A673 (cell line): ENCODE measurements at places on chromosomes 2 and 18.

DNA sequence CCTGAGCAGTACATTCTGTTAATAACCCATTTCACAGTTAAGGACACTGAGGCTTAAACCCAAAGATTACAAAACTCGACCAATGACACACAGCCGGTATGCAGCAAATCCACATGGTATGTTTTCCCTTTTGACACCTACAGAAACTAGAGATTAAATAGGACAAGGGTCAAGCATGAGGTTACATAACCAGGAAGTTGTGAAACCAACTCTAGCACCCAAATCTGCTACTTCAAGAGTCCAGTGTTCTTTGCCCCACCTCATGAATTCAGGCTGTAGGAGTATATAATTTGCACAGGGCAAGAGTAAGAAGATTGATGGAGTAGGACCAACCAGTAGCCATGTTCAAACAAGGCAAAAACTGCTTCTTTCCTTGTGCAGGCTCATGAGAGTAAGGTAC lies 249.8 kb downstream of the BCL11A start:
- peaks cover 6% of the 10 kb centered on the region for H3K27me3 ChIP-seq
- no peaks in the 10 kb centered on the region for H3K4me1 ChIP-seq
- no peaks in the 10 kb centered on the region for H3K36me3 ChIP-seq
- no peak overlapping the region for H3K4me3 ChIP-seq
- DNase-seq, result no peak

DNA sequence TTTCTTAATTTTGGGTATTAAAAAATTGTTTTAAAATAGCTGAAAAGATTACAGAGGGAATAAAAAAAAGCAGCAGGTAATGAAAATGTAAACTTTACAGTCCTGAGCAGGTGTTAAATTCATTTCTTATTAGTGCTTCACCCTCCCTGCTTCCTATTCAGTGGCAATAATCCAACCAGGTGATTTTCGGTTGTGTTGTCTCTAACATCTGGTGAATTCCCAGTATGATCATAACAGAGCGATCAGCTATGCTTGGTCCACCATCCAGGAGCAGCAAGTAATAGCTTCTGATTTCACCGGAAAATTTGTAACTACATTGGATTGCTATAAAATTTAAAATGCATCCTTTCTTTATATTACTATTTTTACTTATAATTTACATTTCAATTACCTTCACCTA lies 673.1 kb downstream of the SOCS6 start:
- no peak for DNase-seq
- no peaks in the 10 kb centered on the region for H3K27me3 ChIP-seq
- no peak overlapping the region for H3K4me3 ChIP-seq
- no peaks in the 10 kb centered on the region for H3K36me3 ChIP-seq

DNA sequence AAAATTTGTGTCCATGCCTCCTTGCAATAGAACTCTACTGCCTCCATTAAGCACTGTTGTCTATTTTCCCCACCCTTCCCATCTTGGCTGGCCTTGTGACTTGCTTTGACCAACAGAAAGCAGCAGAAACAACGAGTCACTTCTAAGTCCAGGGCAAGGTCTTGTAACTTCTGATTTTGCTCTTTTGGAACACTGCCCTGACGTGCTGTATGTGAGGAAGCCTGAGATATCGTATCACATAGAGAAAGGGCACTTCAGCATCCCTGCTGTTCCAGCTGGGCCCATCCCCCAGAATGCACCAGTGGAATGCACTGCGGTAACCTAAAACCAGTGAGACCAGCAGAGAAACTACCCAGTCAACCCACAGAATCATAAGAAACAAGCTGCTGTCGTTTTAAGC lies 28.1 kb downstream of the NCKAP1 start:
- H3K4me3 ChIP-seq, result no peak overlapping the region
- peak overlapping the region; percentile 87 for H3K27ac ChIP-seq
- H3K36me3 ChIP-seq, result no peaks in the 10 kb centered on the region
- H3K4me1 ChIP-seq, result peaks cover 94% of the 10 kb centered on the region

DNA sequence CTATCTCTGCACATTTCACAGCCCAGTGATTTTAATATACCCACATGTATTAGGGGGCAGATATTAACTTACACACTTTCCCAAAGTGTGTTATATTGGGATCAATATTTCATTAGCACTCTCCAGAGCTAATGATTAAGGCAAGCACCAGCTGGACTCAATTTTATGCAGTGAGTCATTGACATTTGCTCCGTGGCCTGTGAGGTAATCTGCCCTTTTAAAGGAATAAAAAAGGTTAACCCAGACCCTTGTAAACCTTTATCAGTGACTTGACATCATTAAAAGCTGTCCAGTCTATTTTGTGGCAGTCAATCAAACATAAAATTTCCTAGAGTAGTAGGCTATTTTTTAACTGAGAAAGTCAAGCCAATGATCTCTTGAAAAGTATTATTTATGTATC lies 1870.4 kb upstream of the CELF4 start:
- no peak overlapping the region for H3K27ac ChIP-seq
- DNase-seq, result no peak
- no peaks in the 10 kb centered on the region for H3K27me3 ChIP-seq
- peaks cover 7% of the 10 kb centered on the region for H3K4me1 ChIP-seq
- no peak overlapping the region for H3K4me3 ChIP-seq
- no peaks in the 10 kb centered on the region for H3K36me3 ChIP-seq

DNA sequence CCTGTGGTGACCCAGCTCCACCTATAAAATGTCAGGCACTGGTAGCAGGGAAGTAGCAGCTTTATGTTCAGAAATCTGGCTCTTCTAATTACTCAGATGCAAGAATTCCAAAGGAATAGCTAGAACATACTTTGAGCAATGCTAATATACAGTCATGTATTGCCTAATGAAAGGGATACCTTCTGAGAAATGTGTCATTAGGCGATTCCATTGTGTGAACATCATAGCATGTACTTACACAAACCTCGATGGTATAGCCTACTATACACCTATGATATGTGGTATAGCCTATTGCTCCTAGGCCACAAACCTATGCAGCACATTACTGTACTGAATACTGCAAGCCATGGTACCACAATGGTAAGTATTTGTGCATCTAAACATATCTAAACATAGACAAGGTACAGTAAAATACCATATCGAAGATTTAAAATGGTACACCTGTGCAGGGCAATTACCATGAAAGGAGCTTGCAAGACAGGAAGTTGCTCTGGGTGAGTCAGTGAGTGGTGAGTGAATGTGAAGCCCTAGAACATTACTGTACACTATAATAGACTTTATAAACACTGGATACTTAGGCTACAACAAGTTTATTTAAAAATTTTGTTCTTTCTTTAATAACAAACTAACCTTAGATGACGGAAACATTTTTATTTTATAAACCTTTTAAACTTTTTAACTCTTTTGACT lies 50.3 kb upstream of the ETAA1 start:
- no peaks in the 10 kb centered on the region for H3K4me1 ChIP-seq
- H3K36me3 ChIP-seq, result no peaks in the 10 kb centered on the region
- H3K4me3 ChIP-seq, result no peak overlapping the region
- no peak overlapping the region for H3K27ac ChIP-seq

- no peak for DNase-seq
- H3K27me3 ChIP-seq, result no peaks in the 10 kb centered on the region
- no peaks in the 10 kb centered on the region for H3K36me3 ChIP-seq
- H3K4me1 ChIP-seq, result no peaks in the 10 kb centered on the region
- no peak overlapping the region for H3K4me3 ChIP-seq
- H3K27ac ChIP-seq, result no peak overlapping the region
Observed at GRCh38 chr2:231565887-231566594, 26.6 kb upstream of the TEX44 start.

- H3K27me3 ChIP-seq, result peaks cover 30% of the 10 kb centered on the region
- H3K4me1 ChIP-seq, result no peaks in the 10 kb centered on the region
Observed at GRCh38 chr2:99571021-99571420, 81.2 kb upstream of the REV1 start.

DNA sequence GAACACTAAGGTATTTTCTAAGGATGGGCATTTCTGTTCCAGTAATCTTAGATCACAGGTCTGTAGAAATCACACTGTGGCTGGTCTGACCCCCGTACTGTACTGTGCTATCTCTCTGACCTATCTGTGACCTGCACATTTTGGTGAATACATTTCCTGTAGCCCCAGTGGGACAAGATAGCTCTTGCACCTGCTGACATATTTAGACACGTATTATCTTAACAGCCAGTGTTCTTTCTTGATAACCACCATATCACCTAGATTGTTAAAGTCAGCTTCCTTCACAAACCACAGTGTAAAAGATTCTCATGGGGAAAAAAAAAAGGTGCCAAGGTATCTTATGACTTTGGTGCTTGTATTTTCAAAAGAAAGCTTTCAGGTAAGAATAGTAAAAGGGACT lies 39.8 kb upstream of the TMEM247 start:
- no peak overlapping the region for H3K27ac ChIP-seq
- H3K4me3 ChIP-seq, result no peak overlapping the region
- no peaks in the 10 kb centered on the region for H3K36me3 ChIP-seq
- no peak for DNase-seq

GRCh38 chr2:45964223-45964841 lies 312.9 kb downstream of the PRKCE start:
- H3K27ac ChIP-seq, result no peak overlapping the region
- no peaks in the 10 kb centered on the region for H3K36me3 ChIP-seq
- peak; percentile 87 for DNase-seq

GRCh38 chr2:241703032-241703604 lies 1.3 kb downstream of the ING5 start:
- H3K27ac ChIP-seq, result peak overlapping the region; percentile 72
- peaks cover 33% of the 10 kb centered on the region for H3K36me3 ChIP-seq
- H3K27me3 ChIP-seq, result no peaks in the 10 kb centered on the region
- H3K4me1 ChIP-seq, result peaks cover 9% of the 10 kb centered on the region
- H3K4me3 ChIP-seq, result peak overlapping the region; percentile 94
- peak; percentile 48 for DNase-seq

DNA sequence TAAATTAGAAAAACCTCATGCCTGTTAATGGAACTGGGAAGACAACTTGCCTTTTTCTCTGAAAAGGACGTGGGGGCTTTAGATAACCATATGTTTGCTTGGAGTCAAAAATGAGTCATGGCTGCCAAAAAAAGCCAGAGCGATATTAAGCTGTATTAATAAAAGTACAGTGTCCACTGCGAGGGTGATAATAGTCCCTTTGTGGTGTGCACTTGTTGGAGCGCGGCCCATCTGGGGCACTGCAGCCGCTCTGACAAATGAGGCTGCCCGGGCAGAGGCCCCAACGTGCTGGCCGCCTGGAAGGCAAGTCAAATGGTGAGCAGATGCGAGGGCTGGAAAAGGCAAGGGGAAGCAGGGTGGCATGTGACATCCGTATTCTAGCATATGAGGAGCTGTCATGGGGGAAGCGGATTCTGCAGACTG lies 103.3 kb upstream of the NCK2 start:
- H3K4me1 ChIP-seq, result no peaks in the 10 kb centered on the region
- H3K4me3 ChIP-seq, result no peak overlapping the region
- H3K27me3 ChIP-seq, result peaks cover 32% of the 10 kb centered on the region
- no peak for DNase-seq

GRCh38 chr2:212619954-212620353 lies 81.4 kb upstream of the ERBB4 start:
- H3K36me3 ChIP-seq, result no peaks in the 10 kb centered on the region
- no peak for DNase-seq
- no peak overlapping the region for H3K4me3 ChIP-seq
- H3K27me3 ChIP-seq, result no peaks in the 10 kb centered on the region
- no peak overlapping the region for H3K27ac ChIP-seq
- no peaks in the 10 kb centered on the region for H3K4me1 ChIP-seq

- no peaks in the 10 kb centered on the region for H3K36me3 ChIP-seq
- no peak overlapping the region for H3K27ac ChIP-seq
Observed at GRCh38 chr2:134690629-134691215, 28.1 kb downstream of the TMEM163 start.

GRCh38 chr2:170942615-170943014 lies 13.6 kb downstream of the GORASP2 start:
- peaks cover 16% of the 10 kb centered on the region for H3K4me1 ChIP-seq
- H3K27ac ChIP-seq, result no peak overlapping the region
- H3K27me3 ChIP-seq, result no peaks in the 10 kb centered on the region
- no peaks in the 10 kb centered on the region for H3K36me3 ChIP-seq
- no peak for DNase-seq
- no peak overlapping the region for H3K4me3 ChIP-seq

DNA sequence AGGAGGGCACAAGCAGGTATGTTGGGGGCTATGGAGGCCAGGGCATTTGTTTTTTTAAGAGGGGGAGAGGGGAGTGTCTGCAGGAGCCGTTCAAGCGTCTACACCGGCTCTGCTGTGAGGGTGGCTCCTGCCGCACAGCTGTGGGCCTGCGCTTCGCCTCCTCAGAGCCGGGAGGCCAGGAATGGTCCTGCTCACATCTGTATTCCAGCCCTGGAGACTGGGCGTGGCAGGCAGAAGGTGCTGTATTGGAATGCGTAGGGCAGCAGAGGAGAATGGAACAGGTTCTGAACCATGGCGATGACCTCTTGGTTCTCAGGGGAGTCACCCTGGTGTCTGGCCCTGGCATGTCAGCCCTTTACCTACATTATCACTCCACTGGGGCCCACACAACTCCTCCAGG lies 26.8 kb upstream of the INHBB start:
- H3K4me1 ChIP-seq, result no peaks in the 10 kb centered on the region
- DNase-seq, result no peak
- H3K27ac ChIP-seq, result no peak overlapping the region
- no peaks in the 10 kb centered on the region for H3K27me3 ChIP-seq

DNA sequence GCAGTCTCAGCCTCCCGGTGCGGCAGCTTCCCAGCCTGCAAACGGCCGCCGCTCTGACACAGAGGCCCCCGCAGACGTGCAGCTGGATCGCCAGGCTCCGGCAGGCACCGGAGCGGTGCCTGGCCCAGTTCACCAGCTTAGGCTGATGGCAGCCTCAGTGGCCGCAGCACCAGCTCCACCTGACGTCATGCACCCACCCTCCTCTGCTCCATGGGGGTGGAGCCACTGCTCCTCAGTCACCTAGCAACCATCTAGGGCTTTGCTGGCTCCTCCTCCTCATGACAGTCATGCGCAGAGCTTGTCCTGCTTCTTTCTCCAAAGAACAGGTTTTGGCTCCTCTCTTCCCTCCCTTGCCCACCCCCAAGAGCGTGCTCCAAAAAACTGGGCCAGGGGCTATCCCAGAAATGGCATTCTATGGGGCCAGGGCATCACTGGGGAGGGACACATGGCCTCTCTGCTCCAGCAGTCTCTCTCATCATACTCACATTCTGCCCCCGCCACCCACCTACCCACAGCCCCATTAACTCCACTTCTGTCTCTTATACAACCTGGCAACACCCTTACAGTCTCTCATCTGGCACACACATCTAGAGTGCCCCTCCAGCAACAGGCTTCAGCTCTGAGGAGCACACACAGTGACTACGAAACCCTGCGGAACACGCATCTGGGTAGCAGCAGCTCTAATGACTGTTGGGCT lies 5.5 kb downstream of the DCTN1 start:
- no peaks in the 10 kb centered on the region for H3K27me3 ChIP-seq
- H3K36me3 ChIP-seq, result peaks cover 23% of the 10 kb centered on the region
- peak; percentile 34 for DNase-seq
- peaks cover 16% of the 10 kb centered on the region for H3K4me1 ChIP-seq

GRCh38 chr2:28163028-28163427 lies 229.6 kb upstream of the FOSL2 start:
- H3K27ac ChIP-seq, result no peak overlapping the region
- no peak for DNase-seq
- no peak overlapping the region for H3K4me3 ChIP-seq
- H3K36me3 ChIP-seq, result no peaks in the 10 kb centered on the region
- H3K27me3 ChIP-seq, result no peaks in the 10 kb centered on the region
